ENCODE measurements at places on chromosomes 16 and 17.

GRCh38 chr17:49783071-49783715 lies 5.3 kb upstream of the KAT7 start:
- peak; percentile 47 for DNase-seq

GRCh38 chr16:75703306-75703705 lies 2.0 kb upstream of the DUXB start:
- no peak for DNase-seq

GRCh38 chr16:84777435-84777834 lies 42.4 kb upstream of the CRISPLD2 start:
- DNase-seq = no peak

DNA sequence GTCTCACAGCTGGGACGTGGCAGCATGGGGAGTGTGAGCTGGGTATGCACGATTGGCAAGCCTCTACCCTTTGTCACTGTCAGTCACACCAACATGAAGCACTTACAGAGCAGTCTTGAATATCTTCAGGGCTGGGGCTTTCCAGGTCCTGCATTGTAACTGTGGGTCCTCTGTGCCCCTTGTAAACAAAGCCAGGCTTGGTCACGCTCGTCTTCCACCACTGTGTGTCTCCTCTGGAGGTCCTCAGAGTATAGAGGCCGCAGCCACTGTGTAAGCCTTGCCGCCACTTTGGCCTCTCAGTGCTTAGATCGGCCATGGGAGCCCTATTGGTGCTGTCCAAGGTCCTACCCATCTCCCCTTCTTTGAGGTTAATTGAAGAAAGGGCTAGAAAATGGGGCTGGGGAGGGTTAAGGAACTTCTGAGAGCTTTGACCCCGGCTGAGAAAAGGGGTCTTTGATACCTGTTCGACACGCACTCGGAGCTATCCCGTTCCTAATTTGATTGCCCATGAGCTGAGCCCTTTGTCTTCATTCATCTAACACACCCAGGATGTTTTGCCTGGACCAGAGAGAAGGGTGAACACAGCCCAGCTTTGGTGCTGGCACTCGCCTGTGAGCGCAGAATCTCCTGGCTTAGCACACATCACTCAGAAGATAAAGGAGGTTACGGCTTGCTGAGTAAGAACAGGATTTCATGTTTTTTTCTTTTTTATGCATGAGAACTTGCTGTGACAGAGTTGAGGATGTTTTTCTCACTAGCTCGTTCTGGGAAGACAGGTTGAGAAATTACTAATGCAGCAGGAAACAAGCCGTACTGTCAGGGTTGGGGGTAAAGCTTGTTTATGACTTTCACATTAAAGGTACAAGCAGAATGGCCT lies 267.9 kb downstream of the CPPED1 start:
- DNase-seq = no peak

DNA sequence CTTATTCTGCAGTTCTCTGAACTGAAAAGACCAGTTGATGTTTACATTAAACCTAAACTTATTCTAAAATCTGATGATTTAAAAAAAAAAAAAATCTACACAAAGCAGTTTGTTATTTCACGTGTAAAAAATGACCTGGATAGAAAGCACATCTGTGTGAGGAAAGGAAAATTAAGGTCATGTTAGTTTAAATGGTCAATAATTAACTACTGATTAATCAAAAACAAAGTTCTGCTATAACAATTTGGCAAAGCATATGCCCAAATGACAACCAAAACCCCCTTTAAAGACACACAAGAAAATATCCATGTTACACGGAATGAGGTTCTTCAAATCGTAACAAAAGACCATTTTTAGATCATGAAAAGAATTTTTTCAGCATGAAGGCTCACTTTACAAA lies 30.4 kb downstream of the CACNG1 start:
- DNase-seq = no peak

DNA sequence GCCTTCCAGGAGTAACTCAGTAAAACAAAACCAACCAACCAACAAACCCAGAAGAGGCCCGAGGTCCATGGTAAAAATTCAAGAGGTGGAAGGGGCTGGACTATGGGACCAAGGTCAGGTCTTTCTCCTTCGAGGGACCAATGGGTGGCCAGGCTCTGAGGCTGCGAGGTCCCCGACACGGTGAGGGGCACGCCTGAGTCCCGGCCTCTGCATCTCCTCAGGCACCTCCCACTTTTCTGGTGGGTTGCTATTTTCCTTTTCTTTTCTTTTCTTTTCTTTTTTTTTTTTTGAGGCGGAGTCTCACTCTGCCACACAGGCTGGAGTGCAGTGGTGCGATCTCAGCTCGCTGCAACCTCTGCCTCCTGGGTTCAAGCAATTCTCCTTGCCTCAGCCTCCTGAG lies 18.0 kb downstream of the CD7 start:
- no peak for DNase-seq

DNA sequence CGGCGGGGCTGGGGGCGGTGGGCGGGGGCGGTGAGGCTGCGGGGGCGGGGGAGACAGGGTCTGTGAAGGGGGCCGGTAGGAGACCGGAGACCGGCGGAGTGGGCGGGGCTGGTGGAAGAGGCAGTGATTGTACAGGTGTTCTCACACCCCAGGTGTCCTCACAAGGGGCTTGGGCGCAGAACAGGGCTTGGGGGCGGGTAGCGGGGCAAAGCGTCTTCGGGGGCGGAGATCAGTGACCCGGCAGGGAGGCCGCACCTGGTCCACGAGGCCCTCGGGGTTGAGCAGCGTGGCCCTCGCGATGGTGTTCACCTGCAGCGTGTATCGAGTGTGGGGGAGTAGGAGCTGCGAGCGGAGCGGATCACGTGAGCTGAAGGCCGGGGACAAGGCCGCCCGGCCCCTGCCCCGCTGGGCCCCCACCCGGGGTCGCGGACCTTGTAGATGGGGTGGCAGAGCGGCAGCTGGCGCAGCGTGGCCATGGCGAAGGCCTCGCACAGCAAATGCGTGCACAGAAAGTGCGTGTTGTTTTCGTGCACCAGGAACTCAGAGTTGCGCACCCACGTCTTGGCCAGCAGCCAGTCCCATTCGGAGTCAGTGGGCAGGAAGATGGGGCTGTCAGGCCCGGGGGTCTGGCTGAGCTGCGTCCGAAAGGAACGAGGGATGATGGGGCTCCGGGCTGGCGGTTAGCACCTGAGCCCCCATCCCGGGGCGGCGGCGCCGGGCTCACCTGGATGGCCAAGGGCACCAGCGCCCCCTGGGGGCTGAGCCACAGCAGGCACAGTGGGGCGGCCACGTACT lies 8.5 kb downstream of the ALOXE3 start:
- DNase-seq = peak; percentile 49

GRCh38 chr17:72967277-72967970 lies 125.1 kb downstream of the SLC39A11 start:
- DNase-seq = no peak

- DNase-seq = no peak
Observed at GRCh38 chr17:76577876-76578275, 7.8 kb downstream of the ST6GALNAC2 start.

DNA sequence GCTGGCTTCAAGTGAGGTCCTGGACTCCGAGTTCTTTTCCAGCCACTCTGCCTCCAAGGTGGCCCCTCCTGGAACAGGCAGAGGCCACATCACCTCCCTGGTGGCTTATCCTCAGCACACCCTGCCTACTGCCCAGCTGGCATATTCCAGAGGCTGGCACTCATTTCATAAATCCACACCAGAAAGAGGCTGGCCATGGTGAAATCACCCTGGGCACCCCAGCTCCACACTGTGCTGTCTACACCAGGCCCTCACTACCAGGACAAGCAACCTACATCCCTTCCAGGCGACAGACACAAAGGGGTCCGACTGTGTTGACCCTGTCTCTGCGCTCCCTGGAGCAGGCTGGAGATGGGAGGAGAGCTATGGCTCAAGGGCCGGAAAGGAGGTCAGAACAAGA lies 100.2 kb downstream of the C16orf78 start:
- no peak for DNase-seq

DNA sequence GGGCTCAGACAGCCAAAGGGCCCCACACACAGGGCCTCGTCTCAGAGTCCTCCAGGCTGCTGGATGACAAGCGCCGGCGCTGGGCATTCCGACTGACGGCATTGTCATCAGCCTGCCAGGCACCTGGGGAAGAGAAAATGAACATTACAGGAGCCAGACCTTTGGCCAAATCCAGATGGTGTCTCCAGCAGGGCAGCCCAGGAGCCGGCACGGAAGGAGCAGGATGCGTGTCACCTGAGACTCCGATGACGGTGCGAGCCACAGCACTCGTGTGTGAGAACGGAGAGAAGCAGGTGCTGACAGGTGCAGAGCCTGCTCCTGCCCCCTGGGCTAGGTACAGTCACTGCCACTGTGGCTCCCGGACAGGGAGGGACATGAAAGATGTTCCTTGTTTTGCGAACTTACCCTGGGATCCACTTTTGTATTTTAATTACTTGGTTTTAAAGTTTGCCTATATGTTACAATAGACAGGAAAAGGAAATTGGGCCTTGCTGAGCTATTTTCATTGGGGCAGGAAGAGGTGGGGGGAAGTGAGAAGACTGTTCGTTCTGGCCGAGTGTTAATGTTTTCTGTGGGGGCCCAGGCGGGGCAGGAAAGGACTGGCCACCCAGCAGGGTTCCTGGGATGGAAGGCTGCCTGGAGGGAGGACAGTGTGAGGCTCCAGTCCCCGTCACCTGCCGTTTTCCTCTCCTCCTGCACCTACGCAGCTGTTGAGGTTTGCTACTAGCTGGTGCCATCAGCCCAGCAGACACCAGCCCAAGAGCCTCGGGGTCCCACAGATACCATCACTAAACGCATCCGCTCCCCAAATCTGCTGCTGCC lies 4.4 kb upstream of the FOXJ1 start:
- DNase-seq = no peak

GRCh38 chr16:49599281-49599680 lies 225.7 kb downstream of the C16orf78 start:
- DNase-seq = no peak

GRCh38 chr17:4175921-4176807 lies 33.2 kb downstream of the CYB5D2 start:
- DNase-seq = no peak

- DNase-seq = no peak
Observed at GRCh38 chr17:14198575-14198974, 38.1 kb downstream of the CDRT15 start.

DNA sequence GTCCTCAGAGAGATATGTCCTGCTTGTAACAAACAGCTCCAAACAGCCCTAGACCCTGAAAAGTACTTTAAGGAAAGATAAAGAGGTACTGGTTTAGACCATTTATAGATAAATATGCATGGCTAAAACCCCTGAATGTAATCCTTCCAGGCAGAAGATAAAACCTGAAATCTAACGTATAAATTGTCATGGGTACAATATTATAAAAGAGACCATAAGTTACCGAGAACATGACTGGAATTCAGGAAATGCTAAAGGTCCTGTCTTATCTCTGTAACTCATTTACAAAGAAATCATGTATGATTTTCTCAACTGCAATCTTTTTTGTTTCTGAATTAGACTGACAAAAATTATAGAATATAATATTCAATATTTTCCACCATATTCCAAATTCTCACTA lies 9.2 kb upstream of the KANSL1 start:
- DNase-seq = no peak

DNA sequence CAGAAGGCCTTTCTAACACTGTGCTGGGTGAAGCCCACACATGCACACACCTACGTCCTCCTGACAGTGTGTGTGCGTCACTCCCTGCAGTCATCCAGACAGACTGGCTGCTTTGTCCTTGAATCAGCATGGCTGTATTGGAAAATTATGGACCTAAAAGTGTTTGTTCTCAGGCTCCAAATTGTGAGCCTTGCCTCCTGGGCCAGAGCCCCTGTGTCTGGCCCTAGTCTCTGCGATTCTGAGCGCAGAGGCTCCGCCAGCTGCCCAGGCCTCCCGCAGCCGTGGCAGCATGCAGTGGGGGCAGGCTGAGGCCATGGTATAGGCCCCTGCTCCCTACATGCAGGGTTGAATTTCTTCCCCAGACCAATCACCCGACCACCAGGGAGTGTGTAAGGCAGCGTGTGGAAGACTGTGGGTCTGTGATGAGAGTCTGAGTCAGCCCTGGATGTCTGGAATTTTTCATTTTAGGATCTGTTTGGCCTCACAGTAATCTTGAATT lies 166.9 kb downstream of the LGALS9B start:
- no peak for DNase-seq
